ENCODE measurements at places on chromosomes 12 and 14. TPM values are rescaled to one million over a fixed set of nuclear protein-coding genes. Genes with fewer than 3 reads are reported as not detected.

AKAP3 gene
- 1.8 TPM for total RNA-seq

TRPV4 gene
- total RNA-seq, result 13.9 TPM

IFT43 gene
- 56.7 TPM for total RNA-seq

RERGL gene
- total RNA-seq, result 7.4 TPM

DLK1 gene
- total RNA-seq, result 170 TPM

SIX6 gene
- total RNA-seq, result not detected

DPF3 gene
- total RNA-seq, result 7.2 TPM

NDUFB1 gene
- total RNA-seq, result 139 TPM

VAMP1 gene
- 14.0 TPM for total RNA-seq

HCAR2 gene
- 2.1 TPM for total RNA-seq

CEBPE gene
- 1.1 TPM for total RNA-seq

DEGS2 gene
- 11.5 TPM for total RNA-seq

DAAM1 gene
- total RNA-seq, result 73.2 TPM

IL23A gene
- total RNA-seq, result not detected

ACOT6 gene
- 0.47 TPM for total RNA-seq

GUCY2C gene
- total RNA-seq, result not detected

TAS2R13 gene
- 5.3 TPM for total RNA-seq

KRT73 gene
- total RNA-seq, result not detected

GPRC5D gene
- total RNA-seq, result not detected

KRT3 gene
- total RNA-seq, result not detected

PIK3C2G gene
- 8.4 TPM for total RNA-seq

GLI1 gene
- 13.4 TPM for total RNA-seq

ANKS1B gene
- total RNA-seq, result 8.7 TPM

ADAM21 gene
- not detected for total RNA-seq

PAWR gene
- total RNA-seq, result 232 TPM

CMKLR1 gene
- total RNA-seq, result 7.5 TPM

NFE2 gene
- total RNA-seq, result 6.6 TPM

RCOR1 gene
- total RNA-seq, result 22.8 TPM

RND1 gene
- 4.3 TPM for total RNA-seq

DGLUCY gene
- 81.0 TPM for total RNA-seq

TMEM30B gene
- total RNA-seq, result 14.3 TPM

Data from metanephros (tissue), 2 donors.